ENCODE measurements at places on chromosomes 2 and 18.

DNA sequence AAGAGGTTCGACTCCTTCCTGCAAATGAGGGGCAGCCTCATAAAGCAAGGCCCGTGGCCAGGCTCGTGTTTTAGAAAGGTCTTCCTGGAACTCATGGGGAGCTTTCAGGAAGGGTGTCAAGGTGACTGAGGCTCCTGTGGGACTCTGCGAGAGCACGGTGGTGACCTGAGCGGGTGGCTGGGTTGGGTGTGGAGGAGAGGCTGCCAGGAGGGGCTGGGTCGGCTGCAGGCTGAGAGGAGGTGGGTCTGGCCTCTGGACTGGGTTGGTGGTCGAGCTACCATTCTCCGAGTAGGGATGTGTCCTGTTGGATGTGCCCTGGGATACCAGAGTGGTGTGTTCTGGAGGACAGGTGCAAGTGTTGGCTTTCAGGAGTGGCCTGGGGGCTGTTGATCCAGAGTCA lies 86.4 kb downstream of the DGKD start:
- DNase-seq: no peak

DNA sequence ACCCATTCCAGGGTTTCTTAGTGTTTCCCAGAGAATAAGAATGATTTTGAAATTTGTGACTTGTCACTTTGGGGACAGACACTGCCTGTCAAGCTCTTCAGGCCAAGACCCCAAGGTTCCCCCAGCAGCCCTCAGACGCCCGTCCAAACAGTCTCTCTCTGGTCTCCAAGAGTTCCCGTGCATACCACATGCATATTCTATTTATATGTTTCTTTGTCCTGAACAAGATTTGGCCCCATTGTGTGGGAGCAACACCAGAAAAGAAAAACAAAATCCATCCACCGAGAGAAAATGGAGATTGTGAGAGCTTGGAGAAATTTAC lies 52.2 kb upstream of the CTAGE1 start:
- peak; percentile 58 for DNase-seq

- DNase-seq: no peak
Measured at GRCh38 chr2:2828774-2829368, 497.8 kb upstream of the MYT1L start.

- DNase-seq: peak; percentile 91
Measured at GRCh38 chr2:170739048-170739447, 23.9 kb downstream of the SP5 start.

DNA sequence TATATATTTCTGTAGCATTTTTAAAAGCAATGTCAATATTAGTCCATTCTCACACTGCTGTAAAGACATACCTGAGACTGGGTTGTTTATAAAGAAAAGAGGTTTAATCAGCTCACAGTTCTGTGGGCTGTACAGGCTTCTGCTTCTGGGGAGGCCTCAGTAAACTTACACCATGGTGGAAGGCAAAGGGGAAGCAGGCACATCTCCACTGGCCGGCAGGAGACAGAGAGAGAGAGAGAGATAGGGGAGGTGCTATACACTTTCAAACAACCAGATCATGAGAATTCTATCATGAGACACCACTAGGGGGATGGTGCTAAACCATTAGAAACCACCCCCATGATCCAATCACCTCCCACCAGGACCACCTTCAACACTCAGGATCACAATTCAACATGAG lies 43.1 kb downstream of the CHMP3 start:
- DNase-seq: no peak

- no peak for DNase-seq
Measured at GRCh38 chr2:109395494-109396201, 218.1 kb downstream of the SEPTIN10 start.

GRCh38 chr18:39198376-39198775 lies 1632.8 kb upstream of the CELF4 start:
- peak; percentile 5 for DNase-seq

GRCh38 chr2:2517399-2517798 lies 186.3 kb upstream of the MYT1L start:
- DNase-seq: no peak

GRCh38 chr2:189190685-189191084 lies 11.1 kb upstream of the COL5A2 start:
- DNase-seq: no peak

- DNase-seq: no peak
Measured at GRCh38 chr18:71287268-71287667, 998.4 kb downstream of the SOCS6 start.

- no peak for DNase-seq
Measured at GRCh38 chr2:23065936-23066335, 319.0 kb upstream of the KLHL29 start.

- no peak for DNase-seq
Measured at GRCh38 chr2:145137901-145138300, 618.0 kb upstream of the ZEB2 start.

All from amniotic epithelial cell (primary cell).